ENCODE measurements at places on chromosomes 3 and 15.

- DNase-seq = no peak
These were observed 139.7 kb downstream of the SNRPN start for GRCh38 chr15:25094519-25094918.

DNA sequence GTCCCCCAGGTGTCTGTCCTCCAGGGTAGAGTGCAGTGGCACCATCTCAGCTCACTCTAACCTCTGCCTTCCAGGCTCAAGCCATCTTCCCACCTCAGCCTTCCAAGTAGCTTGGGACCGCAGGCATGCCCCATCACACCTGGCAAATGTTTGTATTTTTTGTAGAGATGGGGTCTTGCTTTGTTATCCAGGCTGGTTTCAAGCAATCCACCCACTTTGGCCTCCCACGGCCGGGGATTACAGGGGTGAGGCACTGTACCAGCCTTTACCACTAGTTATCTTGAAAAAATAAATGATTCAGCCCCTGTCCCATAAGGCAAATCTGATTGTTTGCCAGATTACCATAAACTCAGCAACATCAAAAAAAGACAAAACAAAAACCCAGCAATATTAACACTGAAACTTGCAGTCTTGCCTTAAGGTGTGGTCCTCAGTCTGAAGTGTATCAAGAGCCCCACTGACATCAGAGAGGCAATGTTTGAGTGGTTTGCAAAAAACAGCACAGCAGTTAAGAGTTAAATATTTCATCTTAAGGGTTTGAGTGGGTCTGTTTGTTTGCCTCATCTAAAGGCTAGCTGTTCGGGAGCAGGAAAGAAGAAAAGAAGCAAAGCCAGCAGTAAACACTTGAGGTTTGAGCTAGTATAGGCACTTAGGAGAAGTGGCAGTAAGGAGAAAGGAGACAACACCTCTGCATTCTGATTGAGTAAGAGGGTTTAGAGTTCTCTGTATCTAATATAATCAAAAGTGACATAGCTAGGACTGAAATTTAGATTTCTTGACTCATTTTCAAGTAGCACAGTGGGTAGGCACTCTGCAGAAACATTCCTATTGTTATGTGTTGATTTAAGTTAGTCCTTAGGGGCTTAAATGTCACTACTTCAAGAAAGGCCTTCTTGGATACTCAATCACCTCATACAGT lies 26.3 kb upstream of the EDEM1 start:
- no peak for DNase-seq

- DNase-seq = no peak
These were observed 944.4 kb downstream of the VGLL3 start for GRCh38 chr3:86046436-86047136.

DNA sequence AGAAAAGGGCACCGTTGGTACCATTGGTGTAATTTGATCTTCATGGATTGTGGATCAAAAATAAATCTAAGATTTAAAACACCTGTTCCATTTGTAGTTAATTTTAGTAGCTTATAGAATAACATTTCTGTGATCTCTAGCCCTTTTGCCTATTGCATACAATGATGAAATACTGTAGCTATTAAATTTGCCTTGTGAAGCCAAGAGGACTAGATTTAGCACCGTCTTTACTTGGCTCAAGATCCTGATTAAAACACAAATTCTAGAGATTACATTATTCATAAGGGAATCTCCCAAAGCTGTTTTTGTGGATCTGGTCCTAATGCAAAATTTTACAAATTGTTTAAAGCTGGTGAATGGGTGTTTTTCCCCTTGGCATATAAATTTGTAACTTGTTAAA lies 8.2 kb downstream of the TBC1D23 start:
- no peak for DNase-seq

DNA sequence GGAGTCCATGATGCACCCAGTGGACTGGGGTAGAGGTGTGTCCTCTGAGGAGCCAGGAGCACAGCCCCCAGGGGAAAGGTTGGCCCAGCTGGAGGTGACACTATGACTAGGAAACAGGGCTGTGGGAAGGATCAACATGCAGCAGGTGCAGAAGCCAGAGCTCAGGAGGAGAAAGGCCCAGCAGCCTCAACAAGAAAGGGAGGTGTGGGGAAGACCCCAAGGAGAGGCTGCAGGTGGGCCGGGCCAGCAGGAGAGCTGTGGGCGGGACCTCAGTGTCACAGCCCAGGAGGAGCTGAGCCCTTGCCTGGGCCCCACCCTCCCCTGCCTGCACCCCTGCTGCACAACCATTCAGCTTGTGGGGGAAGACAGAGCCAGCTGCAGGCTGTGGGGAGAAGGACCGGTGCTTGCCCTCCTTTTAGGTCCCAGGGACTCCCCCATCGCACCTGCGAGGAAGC lies 18.4 kb upstream of the KLF13 start:
- no peak for DNase-seq

Data from brain pericyte (primary cell).